ENCODE measurements at places on chromosomes 12 and 14.

DNA sequence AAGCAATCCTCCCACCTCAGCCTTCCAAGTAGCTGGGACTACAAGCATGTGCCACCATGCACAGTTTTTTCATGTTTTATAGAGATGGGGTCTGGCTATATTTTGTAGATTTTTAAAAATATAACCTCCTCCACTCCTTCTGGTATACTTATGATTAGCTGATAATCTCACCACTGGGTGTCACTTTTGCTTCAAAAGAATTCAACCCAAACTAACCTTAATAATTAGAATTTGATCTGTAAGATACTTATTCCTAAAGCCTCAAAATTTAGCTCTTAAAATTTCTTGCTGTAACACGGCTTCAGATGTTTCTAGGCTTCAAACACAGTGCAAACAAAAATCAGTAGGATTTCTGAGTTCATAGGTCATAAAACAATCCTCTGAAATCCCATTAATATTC, 130.3 kb downstream of the CEP83 start:
- no peak for DNase-seq

DNA sequence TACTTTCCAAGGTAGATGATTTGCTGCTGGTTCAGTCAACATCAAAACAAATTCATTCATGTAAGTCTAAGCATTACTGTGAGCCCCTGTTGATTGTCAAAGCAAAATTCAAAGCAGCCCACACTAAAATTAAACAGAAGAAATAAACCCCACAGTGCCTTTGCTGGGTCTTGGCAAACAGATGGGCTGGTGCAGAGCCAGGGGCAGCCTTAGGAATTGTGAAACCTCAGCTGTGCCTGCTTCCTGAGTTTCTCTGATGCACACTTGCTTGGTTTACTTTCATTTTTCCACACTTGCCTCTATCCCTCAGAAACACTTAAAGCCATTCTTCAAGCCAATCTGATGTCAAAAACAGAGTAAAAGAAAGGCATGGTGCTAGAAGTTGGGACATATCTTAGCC, 6.6 kb upstream of the PLEKHG7 start:
- no peak for DNase-seq

DNA sequence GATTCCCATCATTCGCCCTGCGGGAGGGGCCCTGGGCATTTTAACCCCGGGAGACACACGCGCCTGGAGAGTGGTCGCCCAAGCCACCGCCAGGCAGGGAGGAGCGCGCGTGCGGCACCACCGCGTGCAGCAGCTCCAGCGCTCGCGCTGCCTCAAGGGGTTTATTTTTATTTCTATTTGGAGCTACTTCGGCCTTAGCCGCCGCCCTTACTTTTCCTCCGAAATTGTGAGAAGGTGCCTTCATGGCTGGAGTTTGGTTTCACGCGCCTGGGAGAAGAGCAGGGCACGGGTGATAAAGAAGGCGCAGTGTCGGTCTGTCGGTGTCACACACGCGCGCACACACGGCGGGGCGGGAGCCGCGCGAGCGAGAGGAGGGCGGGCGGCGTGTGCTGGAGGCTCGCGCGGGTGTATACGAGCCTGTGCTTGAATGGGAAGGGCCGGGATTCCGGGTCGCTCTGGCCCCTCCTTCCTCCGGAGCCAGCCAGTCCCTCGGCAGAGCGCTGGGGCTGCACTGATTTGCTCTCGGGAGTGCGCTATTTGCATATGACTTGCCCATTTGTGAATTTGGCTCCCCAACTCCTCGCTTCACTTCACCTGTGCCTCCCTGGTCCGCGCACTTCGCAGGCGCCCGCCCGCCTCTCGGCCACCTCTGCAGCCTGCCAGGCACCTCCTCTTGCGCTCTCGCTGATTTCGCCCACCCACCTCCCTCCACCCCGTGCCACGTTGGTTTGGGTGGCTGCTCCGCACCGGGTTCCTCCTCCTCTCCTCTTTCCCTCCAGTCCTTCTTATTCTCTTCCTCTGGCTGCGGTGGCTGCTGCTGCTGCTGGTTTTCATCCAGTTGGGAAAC, 932.3 kb downstream of the DIO2 start:
- DNase-seq: no peak

GRCh38 chr12:114703060-114703493, 19.1 kb upstream of the TBX3 start:
- no peak for DNase-seq

GRCh38 chr12:92108651-92109050, 37.0 kb downstream of the BTG1 start:
- DNase-seq: no peak

GRCh38 chr12:78778339-78778738, 86.2 kb upstream of the SYT1 start:
- no peak for DNase-seq

DNA sequence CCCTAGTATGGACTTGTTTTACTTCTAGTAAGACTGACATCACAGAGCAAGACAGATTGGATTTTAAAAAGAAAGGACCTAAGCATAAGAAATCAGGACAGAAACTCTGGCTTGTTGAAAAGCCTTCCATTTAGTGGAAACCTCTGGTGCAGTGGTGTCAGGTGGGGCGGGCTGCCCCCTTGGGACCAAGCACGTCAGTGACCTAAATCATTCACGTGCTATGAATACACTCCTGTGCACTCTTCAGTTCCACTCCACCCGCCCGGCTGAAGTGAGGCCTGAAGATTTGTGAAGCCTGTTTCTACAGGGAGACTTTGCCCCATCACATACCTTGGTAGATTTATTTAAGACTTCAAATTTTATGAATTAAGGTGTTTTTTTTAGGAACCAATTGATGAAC, 58.2 kb upstream of the STRN3 start:
- no peak for DNase-seq

DNA sequence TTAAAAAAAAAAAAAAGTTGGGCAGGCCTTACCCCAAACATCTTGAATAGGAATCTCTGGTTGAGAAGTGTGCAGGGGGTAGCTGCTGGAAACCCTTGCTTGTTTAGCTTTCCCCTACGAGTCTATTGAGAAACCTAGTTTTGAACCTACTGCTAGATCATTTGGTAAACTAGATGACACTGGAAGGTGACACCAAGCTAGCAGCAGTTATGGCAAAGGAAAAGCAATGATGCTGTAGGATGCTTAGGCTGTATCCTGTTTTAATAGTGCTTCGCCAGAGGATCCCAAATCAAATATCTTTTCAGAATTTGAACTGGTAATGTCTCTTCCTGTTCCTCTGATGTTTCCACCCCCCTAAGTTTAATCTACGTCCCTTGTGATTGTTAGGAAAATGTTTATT, 5.5 kb upstream of the PCED1B start:
- DNase-seq: no peak

- DNase-seq: no peak
Observed at GRCh38 chr12:57654042-57654441, 21.0 kb upstream of the B4GALNT1 start.

DNA sequence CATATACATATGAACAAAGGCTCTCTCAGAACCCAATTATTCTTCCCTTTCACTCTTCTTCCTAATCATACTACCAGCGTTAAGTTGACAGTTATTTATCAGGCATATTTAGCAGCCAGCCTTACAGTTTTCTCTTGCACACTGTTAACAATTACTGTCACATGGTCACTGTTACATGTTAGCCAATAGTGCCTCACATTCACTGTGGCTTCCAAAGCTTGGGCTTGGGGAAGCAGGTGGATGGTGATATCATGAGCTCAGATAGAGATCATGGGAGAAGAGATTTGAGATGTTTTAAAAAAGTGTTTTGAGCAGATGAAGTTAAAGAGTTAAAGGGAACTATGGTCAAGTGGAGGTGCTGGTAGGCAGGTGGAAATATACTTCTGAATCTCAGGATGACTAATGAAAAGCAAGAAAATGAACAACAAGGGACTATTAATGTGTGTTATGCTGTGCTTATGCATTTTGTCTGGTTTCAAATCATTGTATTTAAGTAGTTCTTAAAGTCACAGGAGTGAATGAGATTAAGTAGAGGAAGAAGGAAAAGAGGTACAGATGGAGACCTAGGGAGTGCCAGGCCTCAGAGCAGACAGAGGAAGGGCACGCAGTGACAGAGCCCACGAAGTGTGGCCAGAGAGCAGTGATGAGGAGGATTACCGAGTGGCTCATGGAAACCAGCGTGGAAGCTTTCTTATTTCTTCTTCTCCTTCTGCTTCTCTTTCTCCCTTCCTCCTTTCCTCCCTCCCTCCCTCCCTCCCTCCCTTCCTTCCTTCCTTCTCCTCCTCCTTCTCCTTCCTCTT, 39.6 kb downstream of the BICD1 start:
- no peak for DNase-seq

GRCh38 chr14:35808076-35808637, 938 bp downstream of the RALGAPA1 start:
- DNase-seq: no peak

DNA sequence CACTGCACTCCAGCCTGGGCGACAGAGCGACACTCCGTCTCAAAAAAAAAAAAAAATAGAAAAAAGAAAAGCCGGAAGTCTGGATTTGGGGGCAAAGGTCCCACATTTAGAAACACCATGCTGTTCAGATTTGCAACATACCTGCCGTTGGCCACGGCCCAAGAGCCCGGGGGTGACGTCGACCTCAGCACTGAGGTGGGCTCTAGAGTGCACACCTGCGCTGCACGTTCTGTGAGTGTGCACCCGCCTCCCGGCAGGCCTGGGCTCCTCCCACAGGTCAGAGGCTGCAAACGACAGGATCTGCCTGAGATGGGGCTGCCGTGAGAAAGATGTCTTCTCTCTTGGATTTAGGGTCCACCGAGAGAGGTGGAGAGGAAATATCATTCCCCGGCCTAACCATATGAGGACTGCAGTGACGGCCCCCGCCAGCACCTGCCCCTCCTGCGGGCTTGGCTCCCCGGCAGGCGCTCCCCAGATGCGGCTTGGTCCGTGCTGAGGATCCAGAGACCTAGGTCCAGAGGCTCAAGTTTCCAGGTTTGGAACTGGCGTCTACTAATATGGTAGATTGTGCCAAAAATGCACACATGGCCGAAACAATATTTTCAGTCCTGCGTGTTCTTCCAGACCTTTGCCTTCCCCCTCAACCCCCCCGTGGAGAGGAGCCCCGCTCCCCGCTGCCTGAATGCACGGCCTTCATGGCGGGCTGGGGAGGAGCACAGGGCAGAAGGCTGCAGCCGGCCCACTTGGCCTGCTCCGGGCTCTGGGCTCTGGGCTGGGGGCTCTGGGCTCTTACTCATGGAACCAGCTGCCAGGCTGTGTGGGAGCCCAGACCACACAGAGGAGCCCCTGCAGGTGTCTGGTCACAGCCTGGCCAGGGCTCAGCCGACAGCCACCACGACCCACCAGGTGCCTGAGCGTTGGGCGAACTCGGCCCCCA, 58.8 kb upstream of the FBRSL1 start:
- no peak for DNase-seq

DNA sequence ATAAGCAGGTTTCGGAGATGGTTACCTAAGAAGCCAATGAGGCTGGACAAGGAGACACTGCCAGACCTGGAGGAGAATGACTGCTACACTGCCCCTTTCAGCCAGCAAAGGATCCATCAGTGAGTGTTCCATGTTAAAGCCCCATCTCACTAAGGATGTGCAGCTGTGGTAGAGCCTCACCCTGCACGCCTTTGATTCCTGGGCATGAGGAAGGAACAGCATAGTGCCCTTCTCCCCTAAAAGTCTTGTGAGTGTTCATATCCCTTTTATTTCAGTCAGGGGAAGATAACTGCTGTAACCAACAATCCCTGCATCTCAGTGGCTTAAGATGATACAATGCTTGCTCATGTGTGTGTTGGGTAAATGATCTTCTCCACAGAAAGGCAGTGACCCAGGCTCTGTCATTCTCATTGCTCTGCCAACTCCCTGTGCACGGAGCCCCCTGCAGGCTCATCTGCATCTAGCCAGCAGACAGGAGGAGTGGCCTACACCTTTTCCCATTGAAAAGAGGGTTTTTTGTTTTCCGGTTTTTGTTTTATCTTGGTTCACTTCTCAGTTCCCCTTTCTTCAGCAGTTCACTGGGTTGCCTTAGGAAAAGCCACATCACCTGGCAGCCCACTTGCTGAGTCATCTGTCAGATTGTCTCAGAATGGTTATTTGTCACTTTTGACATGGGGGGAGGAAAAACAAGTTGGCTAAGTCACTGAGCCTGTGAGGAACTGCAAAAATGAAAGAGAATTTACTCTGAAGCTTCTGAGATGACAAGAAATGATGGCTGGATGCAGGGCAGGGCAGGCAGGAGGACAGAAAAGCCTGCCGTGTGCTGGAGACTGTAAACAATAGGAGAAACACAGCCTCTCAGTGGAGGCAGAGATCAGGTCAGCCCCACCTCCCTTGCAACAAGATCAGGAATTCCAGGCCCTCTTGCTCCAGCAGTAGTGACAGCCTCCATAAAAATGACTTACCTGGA, 193.3 kb downstream of the ANO4 start:
- peak; percentile 1 for DNase-seq

DNA sequence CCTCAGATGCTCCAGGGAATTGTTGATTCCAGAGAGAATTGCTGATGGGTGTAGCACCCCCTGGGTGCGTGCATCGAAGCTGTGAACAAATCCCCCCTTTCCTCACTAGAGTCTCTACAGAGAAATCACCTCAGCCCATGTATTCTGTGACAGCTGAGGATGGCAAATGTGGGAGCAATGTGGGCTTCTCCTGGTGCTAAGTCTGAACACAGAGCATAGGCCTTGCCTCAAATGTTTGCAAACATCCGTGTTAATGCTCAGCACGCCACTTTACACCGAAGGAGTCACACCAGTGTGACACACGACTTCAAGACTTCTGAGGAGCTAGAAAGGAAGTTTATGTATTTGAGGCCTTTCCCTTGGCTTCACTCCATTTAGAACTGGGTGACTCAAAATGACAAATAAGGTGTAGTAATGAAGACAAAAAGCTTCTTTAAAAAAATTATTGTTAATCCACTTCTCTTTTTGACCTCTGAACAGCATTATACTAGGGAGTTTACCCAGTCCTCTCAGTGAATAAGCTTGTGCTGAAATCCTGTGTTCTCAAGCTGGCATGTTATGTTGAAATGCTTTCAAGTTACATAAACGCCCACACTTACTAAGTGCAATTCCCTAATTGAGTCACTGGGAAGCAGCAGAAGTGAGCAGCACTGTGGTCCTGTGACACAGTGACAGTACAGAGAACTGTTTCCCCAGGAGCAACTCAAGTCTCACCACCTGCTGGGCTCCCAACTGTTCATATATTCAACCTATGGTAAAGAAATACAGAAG, 92.9 kb downstream of the FAR2 start:
- DNase-seq: peak; percentile 25

DNA sequence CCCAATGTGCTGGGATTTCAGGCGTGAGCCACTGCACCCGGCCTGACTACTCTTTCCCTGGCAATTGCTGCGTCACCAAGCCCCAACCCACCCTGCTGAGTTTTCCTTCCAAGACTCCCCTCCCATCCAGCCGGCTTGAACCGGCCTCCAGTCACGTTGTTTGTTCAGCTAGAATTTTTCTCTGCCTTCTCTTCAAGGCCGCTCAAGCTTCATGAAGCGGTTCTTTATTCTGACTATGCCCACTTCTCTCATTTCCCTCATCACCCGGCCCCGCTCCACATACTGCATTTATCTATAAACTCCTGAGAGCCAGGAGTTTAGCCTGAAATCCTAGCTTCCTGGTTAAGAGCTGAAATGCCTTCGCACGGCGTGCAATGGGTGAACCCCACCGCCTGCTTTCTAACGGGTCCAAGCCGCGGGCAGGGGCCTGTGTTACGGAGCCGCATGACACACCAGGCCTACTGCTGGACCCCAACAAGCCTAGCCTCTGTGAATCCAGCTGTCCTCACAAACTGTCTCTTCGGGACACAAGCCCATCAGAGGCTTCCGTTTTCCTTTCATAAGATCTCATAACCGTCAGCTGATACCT, 999 bp upstream of the DCAF4 start:
- no peak for DNase-seq

- DNase-seq: no peak
Observed at GRCh38 chr12:27511723-27512045, 12.3 kb upstream of the PPFIBP1 start.

- no peak for DNase-seq
Observed at GRCh38 chr12:46660276-46660675, 165.5 kb downstream of the SLC38A4 start.
